ENCODE measurements at places on chromosomes 5 and 9.

DNA sequence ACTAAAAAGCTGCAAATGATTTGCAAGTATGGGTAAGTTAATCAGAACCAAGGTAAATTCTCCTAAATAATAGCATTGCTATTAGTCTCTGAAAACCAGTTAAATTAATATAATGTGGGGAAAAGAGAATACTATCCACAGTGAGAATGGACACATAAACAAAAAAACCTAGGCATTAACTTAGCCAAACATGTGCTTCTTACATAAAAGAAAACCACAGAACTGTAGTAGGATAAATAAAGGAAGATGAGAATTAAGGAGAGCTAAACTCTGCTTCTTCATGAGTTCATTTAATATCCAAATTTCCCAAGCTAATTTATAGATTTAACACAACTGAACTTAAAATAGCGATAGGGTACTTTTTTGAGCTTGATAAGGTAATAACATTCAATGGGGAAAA, 31.8 kb downstream of the ABCA1 start:
- DNase-seq: no peak

- no peak for DNase-seq
These were observed 219.0 kb upstream of the CDH12 start for GRCh38 chr5:23072179-23072578.

GRCh38 chr9:98329904-98330303, 74.5 kb upstream of the TBC1D2 start:
- no peak for DNase-seq

GRCh38 chr5:174222891-174223290, 177.4 kb downstream of the NSG2 start:
- DNase-seq: no peak

DNA sequence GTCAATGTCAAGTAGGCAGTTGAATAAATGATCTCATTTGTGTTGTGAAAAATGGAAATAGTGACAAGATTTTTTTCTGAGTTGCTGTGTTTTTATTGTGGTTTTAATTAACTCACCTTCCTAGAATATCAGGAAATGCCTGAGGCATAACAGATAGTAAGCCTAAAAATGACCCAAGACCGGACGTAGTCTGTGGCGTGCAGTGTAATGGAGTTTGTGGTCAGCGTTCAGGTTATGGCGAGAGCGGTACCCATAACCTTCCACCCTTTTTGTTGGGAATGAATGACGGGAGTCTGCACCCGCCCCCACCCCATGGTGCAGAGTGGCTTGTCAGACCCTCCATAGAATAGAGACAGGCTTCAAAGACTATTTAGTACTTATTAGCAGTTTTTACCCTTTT, 119.3 kb downstream of the GALNT10 start:
- DNase-seq: peak; percentile 2

- no peak for DNase-seq
These were observed 38.5 kb upstream of the SLC44A1 start for GRCh38 chr9:105205787-105206495.

- DNase-seq: no peak
These were observed 115.1 kb downstream of the GABBR2 start for GRCh38 chr9:98593354-98594253.

DNA sequence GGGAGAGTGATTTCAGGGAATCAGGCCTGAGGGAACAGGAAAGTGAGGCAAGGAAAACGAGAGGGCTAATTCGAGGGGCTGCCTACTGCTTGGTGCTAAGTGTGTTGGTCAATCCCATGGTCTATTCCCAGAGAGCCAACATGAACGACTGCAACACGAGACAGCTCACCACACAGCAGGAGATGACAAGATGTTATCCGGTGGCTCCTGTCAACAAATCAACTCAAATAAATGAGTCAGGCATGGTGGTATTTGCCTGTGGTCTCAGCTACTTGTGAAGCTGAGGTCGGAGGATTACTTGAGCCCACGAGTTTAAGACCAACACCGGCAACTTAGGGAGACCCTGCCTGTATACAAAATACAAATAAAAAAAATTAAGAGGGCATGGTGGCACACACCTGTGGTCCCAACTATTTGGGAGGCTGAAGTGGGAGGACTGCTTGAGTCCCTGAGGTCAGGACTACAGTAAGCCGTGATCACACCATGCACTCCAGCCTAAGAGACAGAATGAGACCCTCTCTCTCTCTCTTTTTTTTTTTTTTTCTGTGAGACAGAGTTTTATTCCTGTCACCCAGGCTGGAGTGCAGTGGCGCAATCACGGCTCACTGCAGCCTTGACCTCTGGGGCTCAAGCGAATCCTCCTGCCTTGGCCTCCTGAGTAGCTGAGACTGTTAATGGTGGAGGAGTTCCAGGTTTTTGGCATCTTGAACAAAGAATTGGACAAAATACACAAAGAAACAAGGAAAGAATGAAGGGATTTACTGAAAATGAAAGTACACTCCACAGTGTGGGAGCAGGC, 9.0 kb upstream of the FAF2 start:
- DNase-seq: no peak

GRCh38 chr9:134357631-134358025, 31.4 kb downstream of the RXRA start:
- no peak for DNase-seq

DNA sequence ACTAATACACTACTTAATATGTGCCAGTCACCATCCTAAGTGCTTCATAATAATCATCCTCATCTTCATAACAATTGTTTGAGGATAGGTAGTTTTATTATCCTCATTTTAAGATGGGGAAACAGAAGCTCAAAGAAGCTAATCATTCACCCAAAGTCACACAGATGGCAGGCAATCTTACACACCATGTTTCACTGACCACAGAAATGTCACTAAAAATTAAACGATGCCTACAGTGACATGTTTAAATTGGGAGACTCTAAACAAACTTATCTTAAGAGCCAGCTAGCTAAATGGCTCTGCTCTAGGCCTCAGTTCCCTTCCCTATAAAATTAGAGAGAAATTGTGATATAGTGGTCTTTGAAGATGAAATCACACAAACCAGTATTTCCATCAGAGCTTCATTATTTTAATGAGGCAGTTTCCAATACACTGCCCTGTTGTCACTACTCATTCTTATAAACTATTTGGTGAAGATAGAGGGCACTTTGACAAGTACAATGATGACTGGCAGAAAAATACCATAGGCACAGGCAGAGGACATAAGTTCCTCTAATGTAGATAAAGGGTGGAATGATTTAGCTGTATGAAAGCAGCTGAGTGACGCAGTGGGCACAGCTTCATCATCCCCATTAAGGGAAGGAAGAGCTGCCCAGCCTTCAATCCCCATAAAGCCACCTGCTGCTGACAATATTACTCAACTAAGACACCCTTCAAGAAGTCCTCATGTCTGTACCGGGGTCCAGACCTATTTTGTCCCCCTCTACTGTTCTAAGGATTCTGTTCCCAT, 224.1 kb downstream of the ACTL7B start:
- no peak for DNase-seq

DNA sequence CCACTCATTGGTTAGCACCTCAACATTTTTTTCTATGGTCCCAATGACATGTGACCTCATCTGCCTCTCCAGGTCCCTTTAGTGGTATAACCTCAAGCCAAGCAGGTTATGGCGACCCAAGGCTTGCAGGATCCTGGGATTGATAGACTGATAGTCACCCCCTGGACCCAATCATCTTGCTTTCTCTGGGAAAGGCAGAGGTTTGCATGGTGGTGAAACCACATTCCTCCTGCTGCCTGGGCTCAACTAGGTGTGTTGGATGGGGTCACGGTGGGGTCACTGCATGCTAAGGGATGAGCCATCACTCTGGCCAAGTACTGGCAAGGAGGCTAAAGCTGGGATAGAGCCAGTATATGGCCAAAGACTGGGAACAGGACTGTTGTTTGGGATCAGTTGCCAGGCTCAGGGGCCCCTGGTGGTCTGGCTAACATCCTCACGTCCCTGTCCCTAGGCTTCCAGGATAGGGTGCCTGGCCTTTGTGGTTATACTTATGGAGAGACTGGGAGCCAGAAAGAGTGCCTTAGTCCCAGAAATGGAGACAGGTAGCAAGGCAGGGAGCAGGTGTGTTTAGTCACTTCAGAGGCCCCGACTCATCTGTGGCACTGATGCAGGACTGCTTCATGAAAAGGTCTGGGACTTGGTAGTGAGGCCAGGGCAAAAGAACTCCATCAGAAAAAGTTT, 4.6 kb upstream of the SMIM32 start:
- no peak for DNase-seq

DNA sequence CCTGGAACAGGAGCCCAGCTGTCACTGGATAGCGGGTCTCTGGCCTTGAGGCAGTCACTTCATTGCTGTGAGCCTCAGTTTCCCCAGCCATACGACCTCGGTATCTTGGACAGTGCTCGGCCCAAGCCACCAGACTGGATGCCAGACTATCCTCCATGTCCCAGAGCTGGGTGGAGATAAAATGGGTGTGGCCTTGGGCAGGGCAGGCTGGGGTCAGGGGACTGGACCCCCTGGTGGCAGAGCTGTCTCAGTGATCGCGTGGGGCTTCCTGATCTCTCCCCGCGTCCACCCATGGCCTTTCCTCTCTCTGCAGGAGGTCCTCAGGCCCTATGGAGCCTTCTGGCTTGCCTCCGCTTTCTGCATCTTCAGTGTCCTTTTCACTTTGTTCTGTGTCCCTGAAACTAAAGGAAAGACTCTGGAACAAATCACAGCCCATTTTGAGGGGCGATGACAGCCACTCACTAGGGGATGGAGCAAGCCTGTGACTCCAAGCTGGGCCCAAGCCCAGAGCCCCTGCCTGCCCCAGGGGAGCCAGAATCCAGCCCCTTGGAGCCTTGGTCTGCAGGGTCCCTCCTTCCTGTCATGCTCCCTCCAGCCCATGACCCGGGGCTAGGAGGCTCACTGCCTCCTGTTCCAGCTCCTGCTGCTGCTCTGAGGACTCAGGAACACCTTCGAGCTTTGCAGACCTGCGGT, 10.0 kb downstream of the SLC2A8 start:
- no peak for DNase-seq

DNA sequence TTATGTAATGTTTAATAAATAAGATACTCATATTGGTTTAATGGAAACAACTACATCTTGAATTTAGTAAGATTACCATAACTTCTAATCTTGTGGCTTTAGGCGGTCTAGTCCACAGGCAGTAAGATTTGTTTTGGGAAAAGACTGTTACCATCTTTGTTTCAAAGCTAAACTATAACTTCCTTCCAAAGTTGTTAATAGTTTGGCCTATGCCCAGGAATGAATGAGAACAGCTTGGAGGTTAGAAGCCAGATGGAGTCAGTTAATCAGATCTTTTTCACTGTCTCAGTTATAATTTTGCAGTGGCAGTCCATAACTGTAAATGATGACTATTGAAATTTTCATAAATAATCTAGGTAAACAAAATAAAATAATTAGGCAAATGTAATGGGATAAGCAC, 241.8 kb upstream of the KLF9 start:
- no peak for DNase-seq

GRCh38 chr9:115144706-115145105, 26.7 kb upstream of the TNC start:
- no peak for DNase-seq

GRCh38 chr5:96081276-96081858, 119.7 kb upstream of the ELL2 start:
- DNase-seq: no peak

DNA sequence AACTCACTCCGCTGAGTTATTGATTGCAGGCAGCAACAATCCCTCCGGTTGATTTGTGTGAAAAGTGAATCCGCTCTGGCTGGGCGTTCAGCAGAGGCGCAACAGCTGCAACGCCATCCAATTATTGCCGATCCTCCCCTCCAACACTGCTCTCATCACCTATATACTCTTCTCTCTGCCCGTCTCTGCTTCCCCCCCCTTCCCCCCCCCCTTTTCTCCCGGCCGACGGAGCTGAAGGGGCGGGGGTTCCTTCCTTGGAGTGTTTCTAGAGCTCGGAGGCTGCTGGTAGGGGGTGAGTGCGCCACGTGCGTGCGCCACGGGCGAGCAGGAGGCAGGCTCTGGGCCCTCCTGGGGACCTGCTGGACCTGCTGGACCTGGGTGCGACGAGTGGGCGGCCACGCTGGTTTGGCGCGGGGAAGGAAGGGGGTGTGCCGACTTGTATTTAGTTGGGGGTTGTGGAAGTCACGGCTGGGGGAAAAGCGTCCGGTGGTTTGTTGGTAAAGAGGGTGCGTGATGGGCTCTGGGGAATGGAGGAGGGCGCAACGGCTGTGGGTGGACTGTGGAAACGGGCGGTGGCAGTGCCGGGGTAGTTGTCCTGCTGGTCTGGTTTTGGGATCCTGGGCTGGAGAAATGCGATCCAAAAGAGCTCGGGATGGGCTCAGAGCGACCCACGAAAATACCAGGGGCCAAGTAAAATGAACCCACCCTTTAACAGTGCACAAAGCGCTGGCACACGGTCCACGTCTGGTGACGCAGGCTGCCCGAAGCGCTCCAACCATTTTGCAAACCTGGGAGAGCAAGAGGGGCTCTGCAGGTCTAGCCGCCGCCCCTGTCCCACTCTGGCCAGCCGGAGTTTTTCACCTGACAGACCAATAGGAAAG, 6.4 kb upstream of the MEF2C start:
- no peak for DNase-seq

DNA sequence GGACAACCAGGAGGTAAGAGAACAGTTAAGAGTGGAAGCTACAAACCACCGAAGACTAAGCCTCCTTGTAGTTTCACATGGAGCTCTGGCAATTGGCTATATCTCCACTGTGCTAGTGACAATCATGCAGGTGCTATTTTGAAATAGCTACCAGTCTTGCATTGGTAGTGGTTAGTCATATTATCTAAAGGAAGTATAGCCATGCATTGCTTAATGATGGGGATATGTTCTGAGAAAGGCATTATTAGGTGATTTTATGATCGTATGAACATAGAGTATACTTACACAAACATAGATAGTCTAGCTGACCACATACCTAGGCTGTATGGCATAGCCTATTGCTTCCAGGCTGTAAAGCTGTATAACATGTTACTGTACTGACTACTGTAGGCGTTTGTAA, 28.4 kb downstream of the HSDL2 start:
- DNase-seq: no peak

DNA sequence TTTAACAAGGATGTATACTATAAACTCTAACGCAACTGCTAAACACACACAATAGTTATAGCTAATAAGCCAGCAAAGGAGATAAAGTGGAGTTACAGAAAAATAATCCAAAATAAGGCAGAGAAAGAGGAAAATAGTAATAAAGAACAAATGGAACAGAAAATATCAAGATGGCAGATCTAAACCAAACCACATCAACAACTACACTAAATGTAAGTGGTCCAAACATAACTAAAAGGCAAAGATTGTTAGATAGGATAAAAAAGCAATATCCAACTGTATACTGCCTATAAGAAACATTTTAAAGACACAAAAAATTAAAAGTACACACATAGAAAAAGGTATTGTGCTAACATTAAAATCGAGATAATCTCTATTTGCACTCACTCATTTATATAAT, 5.6 kb upstream of the COL23A1 start:
- DNase-seq: no peak

Data from activated CD4-positive, alpha-beta T cell treated with anti-CD3 and anti-CD28 coated beads, Interleukin-2, amount 50 U/mL, for 4 hours (primary cell).